ENCODE measurements at places on chromosomes 4 and X.
A peak's percentile ranks its signal among the peaks of the same experiment; 100 is the strongest.

GRCh38 chr4:112509243-112510141, 6.5 kb downstream of the NEUROG2 start:
- DNase-seq = no peak

DNA sequence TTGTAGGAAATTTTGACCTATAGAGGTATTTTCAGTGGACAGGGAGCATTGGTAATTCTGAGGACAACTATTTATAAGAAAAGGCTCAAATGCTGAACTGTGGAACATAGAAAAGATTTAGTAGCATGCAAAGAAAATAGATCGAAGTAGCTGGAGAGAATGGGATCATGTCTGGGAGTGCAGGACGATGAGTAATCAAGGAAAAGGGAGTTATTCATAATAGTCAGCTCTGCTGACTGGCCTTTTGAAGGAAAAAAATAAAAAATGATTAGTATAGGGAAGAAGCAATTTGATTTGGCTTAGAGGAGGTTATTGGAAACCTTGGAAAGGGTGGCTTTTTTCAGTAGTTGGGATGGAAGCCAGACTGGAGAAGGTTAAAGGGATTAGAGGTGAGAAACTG, 22.9 kb upstream of the ANK2 start:
- DNase-seq = no peak

DNA sequence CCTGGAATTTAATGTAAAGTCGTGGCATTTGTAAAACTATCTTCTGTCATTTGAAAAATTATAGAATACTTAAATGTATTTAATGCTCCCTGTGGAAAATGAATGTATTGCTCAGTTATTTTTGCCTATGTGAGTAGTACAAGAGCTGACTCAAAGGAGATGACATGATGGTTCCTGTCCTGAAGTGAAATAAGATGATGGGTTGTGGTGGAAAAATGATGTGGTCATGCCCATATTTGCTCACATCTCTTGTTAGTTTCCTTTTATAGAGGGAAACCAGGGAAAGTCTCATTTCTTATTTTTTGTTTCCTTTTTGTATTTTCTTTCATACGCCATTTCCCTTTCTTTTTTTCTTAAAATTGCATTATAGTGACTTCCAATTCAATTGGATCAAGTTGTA, 23.7 kb downstream of the PLS3 start:
- no peak for DNase-seq

DNA sequence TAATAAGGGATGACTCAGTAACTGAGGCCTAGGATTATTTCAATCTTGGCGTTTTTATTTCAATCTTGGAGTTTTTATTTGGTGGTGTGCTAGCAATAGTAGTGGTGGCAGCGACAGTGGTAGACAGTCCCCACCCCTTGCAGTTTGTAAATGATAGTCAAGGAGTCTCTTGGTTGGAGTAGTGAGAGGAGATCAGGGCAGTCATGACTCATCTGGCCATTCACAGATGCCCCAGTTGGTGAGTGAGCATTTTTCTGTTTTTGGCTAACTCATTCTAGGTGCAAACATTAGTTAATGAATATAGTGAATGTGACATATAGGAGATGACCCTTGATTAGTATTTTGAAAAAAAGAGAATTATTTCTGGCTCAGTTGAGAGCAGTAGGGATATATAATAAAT, 93.5 kb upstream of the ADAD1 start:
- DNase-seq = no peak

DNA sequence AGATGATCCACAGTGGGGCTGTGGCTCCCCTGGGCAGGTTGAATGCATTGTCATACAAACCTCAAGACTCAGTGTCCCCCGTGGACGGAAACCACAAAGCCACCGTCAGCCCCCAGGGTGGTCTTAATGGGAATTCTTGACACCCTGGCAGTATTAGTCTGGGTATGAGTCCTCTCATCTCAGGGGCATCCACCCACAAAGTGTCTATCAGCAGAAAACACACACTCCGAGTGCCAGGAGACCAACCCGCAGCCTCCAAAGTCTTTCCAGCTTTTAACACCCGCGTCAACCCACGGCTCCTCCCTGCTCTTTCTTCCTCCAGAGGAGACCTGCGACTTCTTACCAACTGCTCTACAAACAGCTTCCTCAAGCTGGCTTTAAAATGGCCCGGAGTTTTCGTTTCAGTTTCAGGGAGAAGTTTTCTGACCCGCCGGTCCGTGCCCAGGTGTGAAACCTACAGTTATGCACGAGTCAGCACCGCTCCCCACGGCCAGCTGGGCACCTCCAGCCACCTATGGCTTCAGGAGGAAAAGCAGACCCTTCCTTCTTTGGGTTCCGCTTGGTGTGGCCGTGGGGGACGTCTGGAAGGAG, 14.4 kb upstream of the ASMTL start:
- DNase-seq = no peak

DNA sequence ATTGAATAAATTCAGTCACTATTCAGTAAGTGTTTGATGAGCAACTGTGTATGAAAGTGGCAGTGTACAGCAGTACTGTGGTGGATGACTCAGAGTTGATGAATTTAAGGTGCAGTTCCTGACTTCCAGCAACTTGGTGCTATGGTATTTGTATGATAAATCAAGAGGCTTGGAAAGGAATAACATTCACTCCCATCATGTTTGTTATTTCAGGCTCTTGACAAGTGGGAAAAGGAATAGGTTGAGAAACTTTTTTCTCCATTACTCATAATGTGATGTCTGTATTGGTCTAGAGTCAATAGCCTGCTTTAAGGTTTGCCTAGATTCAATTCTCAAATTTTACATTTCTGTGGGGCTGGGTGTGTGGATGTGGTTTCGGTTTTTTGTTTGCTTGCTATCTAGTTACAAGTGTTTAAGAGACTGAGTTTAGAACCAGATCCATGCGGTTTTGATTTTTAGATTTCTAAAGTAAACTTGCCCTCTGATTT, 35.1 kb upstream of the CYP2U1 start:
- no peak for DNase-seq

DNA sequence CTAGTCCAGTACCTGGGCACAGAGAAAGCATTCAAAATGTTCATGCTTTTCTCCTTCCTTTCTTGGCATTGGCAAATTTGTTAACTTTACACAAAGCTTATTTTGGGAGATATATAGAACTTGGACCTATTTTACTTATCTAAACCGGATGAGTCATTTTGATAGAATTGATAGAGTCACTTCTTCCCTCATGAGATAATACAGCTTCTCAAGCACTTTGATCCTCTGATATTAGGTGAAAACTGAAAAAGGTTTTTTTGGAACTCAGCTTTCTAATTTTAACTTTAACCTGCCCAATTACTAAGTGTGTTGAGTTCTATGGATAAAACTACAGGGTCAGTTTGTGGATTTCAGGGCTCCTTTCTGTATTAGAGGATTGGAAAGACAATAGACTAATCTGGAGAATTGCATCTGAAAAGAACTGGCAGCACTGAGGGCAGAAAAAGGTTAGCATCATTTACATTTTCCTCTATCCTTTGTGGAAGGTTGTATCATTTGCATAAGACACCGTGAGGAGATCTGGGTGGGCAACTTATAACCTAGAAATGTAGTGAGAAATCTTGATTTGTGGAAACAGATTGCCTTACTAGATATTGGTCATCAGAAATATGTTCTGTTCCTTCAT, 2.4 kb downstream of the WDR44 start:
- no peak for DNase-seq

GRCh38 chr4:4836044-4836443, 23.4 kb upstream of the MSX1 start:
- DNase-seq = no peak

GRCh38 chr4:15451866-15452765, 17.6 kb upstream of the CC2D2A start:
- no peak for DNase-seq

DNA sequence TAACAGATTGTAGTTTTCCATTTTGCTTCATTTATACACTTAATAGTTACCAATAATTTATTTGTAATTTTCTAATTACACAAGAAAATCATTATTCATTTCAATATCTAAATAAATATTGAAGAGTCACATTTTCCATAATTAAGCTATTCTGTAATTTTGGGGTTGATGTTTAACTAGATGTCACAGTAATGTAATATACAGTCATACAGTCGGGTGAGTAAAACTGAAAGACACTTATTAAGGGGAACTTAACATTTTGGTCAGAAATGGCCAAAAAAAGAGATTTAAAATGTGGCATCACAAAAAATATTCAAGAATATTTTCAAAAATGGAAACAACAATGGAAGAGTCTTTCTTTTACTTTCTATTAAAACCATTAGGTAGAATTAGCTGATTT, 1080.3 kb downstream of the ARAP2 start:
- no peak for DNase-seq

- peak; percentile 12 for DNase-seq
These were observed 58.2 kb downstream of the WDR17 start for GRCh38 chr4:176123710-176124407.

DNA sequence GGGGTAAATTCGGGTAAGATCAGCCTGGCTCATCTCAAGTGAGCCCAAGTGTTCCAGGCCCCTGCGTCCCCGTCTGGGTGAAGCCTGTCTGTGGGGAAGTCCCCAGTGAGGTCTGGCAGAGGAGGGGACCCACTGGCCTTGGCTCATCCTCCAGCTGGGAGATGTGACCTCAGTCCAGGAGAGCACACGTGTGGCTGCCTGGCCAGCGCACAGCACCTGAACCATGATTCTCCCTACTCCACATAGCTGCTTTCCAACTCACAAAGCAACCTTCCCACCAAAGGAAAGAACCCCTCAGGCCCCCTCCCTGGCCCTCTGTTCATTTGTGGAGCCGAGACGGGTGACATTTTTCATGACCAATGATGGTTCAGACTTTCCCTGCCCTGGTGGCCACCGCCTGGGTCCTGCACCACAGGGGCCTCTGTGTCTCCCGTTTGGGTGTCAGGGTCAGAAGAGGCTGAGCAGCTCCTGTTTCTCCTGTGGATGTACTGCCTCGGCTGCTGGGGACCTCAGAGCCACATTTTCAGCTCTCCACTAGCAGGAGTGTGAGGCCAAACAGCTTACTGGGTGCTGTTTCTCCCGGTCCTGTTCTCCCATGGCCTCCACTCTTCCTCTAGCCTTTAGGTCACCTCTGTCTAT, 111.4 kb downstream of the CPZ start:
- no peak for DNase-seq

GRCh38 chr4:102246416-102246815, 98.9 kb downstream of the SLC39A8 start:
- no peak for DNase-seq

DNA sequence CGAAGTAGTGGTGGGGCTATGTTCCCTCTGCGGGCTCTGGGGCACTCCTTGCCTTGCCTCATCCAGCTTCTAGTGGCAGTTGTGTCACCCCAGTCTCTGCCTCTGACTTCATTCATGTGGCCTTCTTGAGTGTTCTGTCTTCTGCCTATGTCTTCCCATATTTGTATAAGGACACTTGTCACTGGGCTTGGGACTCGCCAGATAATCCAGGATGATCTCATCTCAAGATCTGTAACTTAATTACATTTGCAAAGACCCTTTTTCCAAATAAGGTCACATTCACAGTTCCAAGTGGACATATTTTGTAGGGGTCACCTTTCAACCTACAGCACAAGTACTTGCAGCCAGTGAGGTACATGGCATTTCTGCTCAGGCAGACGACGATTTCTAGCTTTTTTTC, 30.3 kb upstream of the CLDN24 start:
- DNase-seq = no peak

All from SHP77 (cell line).